ENCODE measurements at places on chromosomes 6 and 20. TPM values are rescaled to one million over a fixed set of nuclear protein-coding genes. Genes with fewer than 3 reads are reported as not detected.

The PCSK2 gene
- polyA plus RNA-seq = 0.68 TPM

The GRIK2 gene
- 0.73 TPM for polyA plus RNA-seq

The TUBB2B gene
- 355 TPM for polyA plus RNA-seq

The TRIM15 gene
- polyA plus RNA-seq = 0.26 TPM

- no peaks in the 10 kb centered on the region for H3K4me1 ChIP-seq
- no peak for DNase-seq
- H3K36me3 ChIP-seq = no peaks in the 10 kb centered on the region
These were observed 93.8 kb downstream of the SMLR1 start for GRCh38 chr6:130920969-130921368.

DNA sequence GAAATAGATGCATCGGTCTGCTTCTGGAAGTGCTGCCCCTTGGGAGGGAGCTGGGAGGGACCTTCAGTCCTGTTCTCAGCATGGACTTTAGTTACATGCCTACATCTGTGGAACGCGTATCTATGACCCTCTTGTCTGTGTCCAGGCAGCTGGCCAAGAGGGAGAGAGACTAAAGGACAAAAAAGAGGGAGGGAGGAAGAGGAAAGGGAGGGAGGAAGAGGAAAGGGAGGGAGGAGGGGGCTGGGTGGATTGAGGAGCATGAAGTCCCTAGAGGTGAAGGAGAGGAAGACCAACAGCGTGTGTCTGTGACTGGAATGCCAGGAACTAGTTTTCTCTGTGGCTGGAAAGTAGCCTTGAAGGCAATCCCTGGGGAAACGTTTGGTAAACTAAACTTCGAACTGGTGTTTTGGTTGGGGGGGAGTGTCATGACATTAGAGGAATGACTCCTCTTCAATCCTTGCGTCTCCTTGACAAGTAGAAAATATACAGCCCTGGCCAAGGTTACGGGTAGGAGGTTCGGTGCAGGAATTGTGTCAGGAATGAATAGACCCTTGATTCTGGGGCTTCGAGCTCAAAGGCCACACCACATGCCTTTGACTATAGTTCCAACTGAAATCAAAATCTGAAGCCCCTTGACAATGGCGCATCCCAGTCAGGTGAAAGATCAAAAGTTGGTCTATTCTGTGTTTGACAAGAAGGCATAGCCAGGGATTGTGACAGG lies 52.0 kb upstream of the PLEKHG1 start:
- DNase-seq = peak; percentile 60
- no peak overlapping the region for H3K4me3 ChIP-seq
- no peak overlapping the region for H3K27ac ChIP-seq
- H3K27me3 ChIP-seq = no peaks in the 10 kb centered on the region

DNA sequence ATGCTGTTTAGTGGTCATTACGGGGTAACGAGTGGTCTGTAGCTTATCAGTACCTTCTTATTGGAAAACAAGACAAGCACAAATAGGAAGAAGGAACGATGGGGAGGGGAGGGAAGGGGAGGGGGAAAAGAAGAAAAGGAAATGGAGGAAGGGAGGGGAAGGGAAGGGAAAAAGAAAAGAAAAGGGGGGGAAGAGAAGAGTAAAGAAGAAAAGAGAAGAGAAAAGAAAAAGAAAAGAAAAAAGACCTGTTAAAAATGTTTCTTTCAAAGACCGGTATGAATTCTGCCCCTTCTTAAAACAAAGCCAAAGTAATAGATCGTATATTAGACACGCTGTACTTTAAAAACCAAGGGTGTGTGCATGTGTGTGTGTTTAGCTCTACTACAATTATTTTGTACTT lies 2.4 kb upstream of the TENT5A start:
- H3K27ac ChIP-seq = no peak overlapping the region
- no peaks in the 10 kb centered on the region for H3K36me3 ChIP-seq
- DNase-seq = no peak
- no peak overlapping the region for H3K4me3 ChIP-seq
